ENCODE measurements at places on chromosomes 1 and 21.

GRCh38 chr1:172040466-172040865, 199.2 kb downstream of the DNM3 start:
- DNase-seq: no peak

DNA sequence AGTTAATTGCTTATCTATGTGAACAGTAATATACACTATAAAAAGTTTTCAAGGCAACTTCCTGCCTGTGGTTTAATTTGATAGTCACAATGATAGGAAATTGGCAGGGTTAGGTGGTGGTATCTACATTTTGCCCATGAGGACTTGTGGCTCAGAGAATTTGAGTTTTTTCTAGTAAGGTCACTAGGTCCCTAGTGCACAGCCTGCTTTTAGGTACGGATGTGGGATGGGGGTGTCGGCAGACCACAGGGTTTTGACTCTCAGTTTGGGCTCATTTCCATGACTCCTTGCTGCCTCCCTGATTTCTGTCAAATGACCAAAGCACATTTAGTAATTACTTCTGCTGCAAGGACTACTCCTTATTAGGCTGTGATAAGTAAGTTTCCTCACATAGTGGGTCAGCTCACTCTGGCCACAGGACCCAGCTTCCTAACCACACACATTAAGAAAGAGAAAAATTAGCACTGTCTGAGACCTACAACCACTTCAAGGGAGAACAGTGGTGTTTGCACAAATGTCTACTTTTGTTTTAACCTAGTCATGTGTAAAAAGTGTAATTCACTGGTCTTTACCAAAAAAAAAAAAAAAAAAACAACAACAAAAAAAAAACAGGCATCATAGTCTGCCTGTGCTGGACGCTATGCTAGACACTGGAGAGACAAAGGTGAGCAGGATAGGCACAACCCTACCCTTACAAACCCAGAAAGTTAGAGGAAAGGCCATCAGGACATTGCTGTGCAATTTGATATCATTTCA, 43.7 kb downstream of the MRPL39 start:
- no peak for DNase-seq

- no peak for DNase-seq
Observed at GRCh38 chr21:39050841-39051587, 132.2 kb downstream of the PSMG1 start.

DNA sequence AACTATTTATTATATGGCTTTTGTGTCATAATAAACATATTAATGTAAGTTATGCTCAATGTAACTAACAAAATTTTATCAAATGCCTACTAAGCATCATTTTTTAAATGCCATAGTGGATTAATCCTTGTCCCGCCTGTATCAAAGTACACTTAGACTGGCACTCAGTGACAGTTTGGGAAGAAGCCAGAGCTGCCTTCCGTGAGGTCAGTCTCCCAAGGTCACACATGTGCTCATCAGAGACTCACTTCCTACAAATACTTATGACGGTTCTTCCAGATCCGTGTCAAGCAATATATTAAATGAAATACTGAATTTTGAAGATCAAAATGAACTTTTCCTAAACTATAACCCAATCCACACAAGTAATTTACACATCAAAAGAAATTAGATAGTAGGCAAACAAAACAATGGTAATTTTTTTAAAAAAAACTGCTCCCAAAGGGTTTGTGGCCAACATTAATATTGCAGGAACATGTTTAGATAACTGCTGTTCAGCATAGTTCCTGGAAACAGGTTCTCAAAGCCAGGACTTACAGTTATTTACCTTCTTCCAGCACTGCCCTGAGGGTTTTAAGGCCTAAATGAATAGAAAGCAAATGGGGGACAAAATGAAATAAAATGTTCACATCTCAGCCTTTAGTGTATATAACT, 27.2 kb downstream of the WLS start:
- DNase-seq: no peak

DNA sequence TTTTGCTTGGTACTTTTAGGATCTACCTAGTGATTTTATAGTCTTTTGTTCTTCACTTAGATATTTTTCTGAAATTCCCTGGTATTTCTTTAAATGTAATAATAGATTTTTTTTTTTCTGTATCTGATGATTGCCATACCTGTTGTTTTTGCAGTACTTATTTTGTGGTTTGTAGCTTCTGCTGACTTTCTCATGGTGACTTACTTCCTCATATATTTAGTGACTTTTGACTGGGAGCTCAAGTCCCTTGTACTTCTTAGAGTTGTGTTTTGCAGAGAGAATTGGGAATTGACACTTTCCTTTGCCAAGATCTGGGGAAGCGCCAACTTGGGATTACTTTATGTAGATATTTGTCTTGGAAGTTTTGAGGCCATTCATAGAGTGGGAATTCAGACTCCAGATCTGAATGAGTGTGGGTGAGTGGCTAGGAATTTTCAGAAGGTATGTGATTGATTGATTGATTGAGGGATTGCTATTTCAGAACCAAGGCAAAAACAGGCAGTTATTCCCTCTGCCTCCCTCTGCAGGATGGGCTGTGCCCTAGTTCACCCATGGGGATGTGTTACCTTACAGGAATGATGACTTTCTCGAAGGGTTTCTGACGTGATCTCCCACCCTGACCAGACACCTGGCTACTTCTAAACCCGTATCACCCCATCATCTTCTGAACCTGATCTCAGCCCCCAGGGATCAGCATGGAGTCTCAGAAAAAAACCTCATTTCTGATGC, 219.5 kb downstream of the URB2 start:
- no peak for DNase-seq

GRCh38 chr1:160740133-160740688, 1.2 kb downstream of the SLAMF7 start:
- DNase-seq: no peak

GRCh38 chr1:25549273-25550154, 6.1 kb downstream of the LDLRAP1 start:
- DNase-seq: no peak

DNA sequence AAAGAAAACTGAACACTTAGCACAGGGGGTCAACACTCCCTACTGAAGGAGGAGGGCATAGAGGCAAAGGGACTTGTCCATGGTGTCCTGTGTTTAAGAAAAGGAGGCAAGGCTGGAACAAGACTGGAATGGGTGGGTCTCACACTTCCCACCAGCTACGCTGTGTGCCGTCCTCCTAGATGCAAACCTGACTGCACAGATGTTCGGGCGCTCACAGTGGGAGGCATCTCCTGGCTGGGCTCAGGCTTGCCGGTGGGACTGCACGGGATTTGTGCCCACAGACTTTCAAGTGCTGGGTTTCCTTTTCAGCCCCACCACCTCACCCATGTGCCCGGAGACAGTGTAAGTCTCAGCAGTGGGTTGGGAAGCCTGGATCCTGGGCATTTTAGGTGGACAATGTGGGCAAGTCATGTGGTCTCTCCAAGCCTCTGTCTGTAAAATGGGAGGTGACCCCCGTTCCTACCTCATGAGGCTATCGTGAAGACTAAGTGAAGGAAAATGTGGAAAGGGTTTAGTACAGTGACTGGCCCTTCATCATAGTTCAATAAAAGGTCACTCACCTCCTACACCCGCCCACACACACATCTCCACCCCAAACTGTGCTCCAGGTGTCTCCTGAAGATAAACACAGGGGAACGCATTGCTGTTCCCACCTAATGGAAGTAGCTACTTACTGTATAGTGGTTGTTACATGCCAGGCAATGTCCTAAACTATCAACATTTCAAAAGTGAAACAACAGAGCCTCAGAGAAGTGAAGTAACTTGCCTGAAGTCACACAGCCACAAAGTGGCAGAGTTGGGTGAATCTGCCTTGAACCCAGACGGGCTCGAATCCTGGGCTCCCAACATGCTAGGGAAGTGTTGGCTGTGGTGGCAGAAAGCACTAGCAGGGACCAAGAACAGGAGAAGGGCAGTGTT, 36.0 kb downstream of the ATP1A1 start:
- no peak for DNase-seq

All from H9 (cell line).